NCI-H1436 (cell line): ENCODE measurements at places on chromosomes 11 and 22.

DNA sequence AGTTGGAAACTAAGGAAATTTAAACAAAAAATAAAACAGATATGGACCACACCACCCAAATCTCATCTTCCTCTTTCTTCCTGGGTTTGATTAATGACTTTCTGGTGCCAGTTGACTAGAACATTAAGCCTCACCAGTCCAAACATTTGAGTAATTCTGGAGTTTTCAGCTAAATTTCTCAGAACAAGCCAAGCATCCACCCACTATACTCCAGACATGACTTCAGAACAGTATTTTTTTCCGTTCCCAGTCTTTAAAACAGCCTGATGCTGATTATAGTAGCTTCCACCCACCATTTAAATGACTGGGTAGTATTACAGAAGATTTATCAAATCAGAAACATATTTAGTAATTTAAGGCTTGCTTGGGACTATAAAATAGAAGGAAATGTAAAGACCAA, 230.9 kb upstream of the UBASH3B start:
- DNase-seq, result no peak

DNA sequence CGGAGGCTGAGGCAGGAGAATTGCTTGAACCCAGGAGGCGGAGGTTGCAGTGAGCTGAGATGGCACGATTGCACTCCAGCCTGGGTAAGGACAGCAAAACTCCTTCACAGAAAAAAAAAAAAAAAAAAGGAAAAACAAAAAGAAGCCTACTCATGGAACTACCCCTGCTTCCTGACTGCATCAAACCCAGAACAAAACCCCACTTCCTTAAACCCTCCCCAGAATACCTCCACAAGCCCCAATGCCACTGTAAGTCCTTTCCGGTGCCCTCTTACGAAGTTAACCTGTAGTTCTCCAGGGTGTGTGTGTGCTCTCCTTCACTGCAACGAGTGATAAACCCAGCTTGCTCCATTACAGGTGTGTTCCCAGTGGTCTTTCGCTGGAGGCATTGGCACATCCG, 8.6 kb upstream of the TOLLIP start:
- no peak for DNase-seq

DNA sequence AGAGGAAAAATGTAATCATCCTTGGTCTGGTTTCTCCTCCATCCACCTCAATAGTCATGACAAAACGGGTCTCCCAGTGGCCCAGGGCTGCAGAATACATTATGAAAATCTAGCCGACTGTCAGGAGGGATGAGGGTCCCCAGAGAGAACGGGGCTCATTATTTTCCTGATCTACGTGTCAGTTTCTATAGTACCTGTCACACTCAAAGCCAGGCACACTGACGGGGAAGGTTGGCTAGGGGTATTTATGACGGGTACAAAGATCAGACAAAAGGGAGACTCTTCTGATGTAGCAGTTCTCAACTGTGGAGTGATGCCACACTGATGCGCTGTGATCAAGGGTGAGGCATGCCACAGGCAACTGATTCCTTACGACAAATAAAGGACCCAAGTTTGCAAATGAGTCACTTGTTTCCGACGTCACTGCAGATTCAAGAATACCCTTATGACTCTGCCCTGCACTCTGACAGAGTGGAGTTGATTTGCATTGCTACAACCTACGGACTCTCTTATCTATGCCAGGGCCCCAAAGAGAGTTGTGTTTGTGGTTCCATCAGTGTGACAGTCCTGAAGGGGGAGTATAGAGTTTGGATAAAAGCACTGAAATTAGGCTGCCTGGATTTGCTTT, 188.2 kb upstream of the TBCEL start:
- DNase-seq, result no peak

DNA sequence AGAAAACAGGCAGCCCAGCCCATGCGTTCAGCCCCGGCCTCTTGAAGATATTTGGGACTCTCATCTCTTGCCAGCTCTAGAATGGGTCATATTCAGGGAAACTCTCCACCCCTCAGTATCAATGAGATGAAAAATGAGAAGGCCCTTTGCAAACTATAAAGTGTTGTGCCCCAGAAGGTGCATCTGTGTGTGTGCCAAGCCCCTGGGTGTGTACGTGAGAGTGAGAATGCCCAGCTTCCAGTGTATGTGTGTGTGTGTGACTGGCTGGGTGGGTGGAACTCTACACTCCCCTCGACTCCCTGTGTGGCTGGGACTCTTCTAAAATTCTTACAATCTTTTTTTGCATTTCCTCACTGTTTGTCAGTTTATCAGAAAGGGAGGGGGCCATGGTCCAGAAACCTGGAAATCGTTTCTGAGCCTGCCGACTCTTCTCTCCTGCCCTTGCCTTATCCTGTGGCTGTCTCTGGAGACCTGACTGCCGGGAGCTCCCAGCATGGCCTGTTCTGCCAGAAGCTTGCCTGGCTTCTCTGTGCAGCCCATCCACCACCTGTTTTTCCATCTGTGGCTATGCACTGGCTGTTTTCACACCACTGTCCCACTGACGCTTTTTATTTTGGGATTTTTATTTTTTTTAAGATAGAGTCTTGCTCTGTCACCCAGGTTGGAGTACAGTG, 1.2 kb downstream of the P2RY6 start:
- DNase-seq, result no peak

DNA sequence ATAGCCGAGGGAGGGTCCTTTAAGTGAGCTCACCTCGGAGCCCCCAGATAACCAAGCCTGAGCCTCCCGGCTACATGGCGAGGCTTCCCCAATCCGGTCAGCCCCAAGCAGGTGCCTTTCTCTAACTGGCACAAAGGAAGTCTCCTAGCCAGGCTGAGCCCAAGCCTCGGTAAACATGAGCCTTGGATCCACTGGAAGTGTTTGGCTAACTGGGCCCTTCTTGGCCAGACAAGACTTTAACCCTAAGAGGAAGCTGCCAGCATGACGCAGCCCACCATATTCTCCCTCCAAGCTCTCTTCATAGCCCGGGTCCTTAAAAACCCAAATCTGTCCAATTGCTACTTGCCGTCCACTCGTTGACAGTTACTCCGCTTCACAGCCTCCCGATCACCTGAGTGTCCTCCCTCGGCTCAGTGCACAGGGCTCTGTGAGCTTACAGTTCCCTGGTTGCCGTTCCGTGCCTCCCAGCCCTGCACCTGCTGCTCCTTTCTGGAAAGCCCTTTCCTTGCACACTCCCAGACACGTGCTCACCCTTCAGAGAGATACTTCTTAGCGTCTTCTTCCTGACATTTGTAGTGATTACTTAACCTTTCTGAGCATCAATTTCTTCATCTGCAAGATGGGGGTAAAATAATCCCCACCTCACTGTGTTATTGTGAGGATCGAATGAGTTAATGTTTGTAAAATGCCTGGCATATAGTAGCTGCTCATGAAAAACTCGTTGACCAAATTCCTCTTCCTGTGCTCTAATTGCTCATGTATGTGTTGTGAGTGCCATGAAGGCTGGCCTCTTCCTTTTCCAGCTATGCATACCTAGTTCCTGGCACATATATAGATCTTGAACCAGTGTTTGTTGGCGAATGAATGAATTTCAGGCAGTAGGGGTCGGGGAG, 25.6 kb downstream of the TXN2 start:
- no peak for DNase-seq

DNA sequence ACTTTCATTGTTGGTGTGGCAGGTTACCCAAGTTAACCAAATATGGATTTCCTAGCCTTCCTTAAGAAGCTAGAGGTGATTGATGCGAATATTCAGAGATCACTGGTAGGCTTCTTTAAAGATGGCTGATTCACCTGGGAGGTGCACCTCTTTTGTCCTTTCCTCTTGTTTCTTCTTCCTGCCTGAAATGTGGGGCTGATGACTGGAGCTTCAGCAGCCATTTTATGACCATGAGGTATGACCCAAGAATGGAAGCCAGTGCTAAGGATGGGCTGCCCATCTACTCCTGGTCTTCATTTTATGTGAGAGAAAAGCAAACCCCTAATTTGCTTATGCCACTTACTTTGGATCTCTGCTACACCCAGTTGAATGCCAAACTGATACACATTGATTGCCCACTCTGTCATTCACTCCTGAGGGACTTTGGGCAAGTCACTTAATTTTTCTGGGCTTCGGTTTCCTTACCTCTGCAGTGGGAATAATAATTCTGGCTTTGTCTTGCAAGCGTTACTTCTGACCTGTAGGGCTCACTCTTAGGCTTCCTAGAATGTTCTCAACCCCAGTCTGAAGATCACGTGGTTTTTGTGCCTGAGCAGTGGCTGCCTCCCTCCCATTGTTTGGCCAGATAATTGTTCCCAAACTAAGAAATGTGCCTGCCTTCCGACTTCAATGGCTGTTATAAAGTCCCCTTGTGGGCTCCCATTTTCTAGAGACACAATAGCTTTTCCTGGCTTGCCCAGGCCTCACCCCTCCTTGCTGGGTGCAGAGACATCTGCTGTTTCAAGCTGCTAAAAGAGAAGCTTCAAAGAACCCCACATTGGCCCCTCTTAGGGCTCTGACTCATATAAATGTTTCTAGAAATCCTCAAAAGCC, 243.1 kb downstream of the ST3GAL4 start:
- DNase-seq, result no peak

- no peak for DNase-seq
Measured at GRCh38 chr11:57640068-57640800, 9.5 kb downstream of the YPEL4 start.

- no peak for DNase-seq
Measured at GRCh38 chr11:79809487-79809886, 368.7 kb upstream of the TENM4 start.

DNA sequence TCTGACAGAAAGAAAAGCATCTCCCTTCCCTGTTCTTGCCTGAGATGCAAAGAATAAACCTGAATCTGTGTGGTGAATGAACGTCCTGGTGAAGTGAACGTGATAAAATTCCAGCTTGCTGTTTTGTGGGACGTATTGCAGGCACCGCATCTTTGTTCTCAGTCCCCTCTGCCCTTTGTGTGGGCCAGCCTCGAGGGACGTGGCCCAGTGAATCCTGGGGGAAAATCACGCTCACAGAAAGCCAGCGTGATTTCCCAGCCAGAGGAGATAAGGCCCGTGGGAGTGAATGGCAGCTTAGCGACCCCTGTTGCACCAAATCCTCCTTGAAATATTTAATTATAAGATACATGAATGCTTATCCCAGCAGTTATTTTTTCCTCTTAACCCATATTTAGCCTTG, 129.1 kb downstream of the COMMD9 start:
- no peak for DNase-seq

GRCh38 chr11:92285776-92286175, 61.2 kb downstream of the FAT3 start:
- DNase-seq, result no peak

GRCh38 chr11:110069158-110069737, 23.9 kb upstream of the ZC3H12C start:
- no peak for DNase-seq

DNA sequence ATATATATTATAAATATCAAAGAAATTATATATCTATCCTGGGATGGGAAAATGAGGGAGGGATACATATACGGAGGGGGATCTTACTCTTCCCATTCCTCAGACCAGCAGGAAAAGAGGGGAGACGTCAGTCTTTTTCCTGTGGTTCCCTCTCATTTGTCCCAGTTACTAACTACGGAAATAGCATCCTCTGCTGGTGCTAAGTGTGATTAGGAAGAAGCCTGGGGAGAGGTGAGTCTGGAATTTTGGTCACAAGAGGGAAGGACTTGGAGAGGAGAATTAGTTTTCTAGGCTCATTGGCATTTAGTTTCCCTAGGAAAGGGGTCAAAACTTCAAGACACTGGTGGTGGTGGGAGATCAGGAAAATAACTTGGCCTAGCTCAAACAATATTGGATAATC, 11.6 kb downstream of the MED19 start:
- no peak for DNase-seq

GRCh38 chr11:68658661-68659060, 25.7 kb upstream of the GAL start:
- DNase-seq, result no peak

DNA sequence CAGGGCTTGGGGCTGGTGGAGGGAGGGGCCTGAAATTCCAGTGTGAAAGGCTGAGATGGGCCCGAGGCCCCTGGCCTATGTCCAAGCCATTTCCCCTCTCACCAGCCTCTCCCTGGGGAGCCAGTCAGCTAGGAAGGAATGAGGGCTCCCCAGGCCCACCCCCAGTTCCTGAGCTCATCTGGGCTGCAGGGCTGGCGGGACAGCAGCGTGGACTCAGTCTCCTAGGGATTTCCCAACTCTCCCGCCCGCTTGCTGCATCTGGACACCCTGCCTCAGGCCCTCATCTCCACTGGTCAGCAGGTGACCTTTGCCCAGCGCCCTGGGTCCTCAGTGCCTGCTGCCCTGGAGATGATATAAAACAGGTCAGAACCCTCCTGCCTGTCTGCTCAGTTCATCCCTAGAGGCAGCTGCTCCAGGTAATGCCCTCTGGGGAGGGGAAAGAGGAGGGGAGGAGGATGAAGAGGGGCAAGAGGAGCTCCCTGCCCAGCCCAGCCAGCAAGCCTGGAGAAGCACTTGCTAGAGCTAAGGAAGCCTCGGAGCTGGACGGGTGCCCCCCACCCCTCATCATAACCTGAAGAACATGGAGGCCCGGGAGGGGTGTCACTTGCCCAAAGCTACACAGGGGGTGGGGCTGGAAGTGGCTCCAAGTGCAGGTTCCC, at the start of gene APOC3:
TSS of gene APOC3 (plus strand) at position 383 of the 659 bp plus-strand sequence. CDS start 676 bp downstream, outside the sequence.
- no peak for DNase-seq

GRCh38 chr11:3627291-3627690, 14.5 kb downstream of the ART5 start:
- no peak for DNase-seq

DNA sequence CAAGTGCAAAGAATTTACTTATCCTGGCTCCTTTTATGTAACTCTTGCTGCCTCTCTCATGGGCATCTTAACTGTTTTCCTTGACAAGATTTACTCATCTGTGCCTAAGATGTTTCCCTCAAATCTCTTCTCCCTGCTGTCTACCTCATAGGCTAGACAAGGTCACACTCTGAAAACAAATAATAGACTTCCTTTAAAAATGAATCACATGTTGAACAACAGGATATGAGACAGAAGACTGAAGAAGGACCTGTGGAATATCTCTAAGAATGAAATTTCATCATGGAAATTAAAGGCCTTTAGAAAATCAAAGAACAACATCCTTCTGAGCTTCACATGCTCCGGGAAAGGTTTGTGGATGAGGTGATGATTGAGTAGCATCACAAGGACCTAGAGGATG, 6.0 kb upstream of the SCGB2A2 start:
- DNase-seq, result no peak

DNA sequence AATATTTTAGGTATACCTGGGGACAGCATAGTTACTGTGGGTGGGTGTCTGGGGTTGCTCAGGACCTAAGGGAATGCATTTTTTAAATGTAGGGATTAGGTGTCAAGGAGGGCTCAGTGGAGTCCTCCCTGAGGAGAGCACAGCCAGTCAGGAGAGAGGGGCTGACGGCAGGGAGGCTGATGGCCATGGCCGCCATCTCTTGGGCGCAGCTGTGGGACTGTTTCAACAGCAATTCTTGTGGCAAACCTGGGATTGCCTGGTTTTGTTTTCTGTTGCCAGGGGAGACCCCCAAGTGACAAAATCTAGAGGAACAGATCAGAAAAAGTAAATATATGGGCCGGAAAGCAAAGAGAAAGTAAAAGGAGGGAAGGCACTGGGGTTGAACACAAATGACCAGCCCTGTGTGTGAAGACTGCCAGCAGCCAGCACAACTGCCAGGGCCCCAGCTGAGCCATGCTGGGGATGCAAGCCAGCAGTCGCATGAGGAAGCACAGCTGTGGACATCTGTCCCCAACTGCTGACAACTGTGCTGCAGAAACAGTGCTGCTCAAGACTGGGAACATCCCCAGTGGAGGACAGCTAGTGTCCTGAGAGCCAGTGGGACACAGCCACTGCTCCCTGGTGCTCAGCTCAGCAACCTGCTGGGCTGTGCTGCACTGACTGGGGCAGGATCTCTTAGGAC, 10.5 kb downstream of the MIF start:
- no peak for DNase-seq

- DNase-seq, result no peak
Measured at GRCh38 chr11:27229511-27230191, 133.4 kb downstream of the CCDC34 start.

GRCh38 chr22:35555483-35555890, 14.9 kb downstream of the RASD2 start:
- DNase-seq, result no peak
